ENCODE measurements at places on chromosomes 2 and 18.

DNA sequence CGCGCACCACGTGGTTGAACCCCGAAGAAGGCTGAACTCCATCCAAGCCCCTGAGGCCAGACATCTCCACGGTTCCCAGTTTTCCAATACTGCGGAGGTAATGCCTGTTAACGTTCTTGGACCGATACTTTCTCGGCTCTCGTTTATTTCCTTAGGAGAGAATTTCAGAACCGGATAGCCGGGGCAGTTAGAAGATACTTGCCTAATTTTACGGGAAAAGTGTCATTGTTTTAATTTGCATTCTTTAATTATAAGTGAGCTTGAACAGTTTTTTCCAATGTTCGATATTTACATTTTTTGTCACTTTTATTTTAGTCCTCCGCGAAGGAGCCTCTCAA is 10.2 kb upstream of the KCNG2 start:
- no peak for DNase-seq

DNA sequence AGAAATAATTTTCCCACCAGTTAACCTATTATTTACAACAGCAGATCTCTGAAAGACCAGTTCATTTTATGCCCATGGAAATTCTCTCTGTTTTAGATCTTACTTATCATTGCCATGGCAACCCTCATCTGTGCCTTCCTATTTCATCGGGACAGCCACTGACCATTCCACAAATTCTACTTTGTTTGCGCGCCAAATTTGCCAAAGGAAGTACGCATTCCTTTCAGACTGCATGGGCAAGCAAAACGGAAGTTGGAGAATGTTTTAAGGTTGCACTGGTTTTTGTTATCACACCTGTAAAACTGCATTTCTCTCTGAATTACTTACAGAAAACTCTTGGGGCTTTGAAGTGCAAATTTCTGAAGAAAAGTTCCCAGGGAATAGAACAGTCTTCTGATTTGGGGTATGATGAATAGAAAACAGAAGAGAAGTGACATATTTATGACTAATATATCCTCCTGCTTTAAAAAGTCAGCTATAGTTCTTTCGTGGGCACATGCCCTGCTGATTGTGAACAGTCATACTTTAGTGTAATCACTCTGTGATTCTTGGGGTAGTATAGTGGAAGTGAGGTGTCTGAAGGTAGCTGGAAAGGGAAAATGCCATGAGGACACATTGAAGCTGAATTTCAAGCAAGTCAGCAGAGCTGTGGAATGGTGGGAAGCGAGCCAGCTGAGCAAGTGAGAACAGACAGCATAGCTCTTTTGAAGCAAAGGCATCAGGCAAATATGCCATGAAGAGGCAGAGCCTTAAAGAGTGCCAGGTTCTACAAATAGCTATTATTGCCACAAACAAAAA is 20.9 kb downstream of the NETO1 start:
- no peak for DNase-seq

DNA sequence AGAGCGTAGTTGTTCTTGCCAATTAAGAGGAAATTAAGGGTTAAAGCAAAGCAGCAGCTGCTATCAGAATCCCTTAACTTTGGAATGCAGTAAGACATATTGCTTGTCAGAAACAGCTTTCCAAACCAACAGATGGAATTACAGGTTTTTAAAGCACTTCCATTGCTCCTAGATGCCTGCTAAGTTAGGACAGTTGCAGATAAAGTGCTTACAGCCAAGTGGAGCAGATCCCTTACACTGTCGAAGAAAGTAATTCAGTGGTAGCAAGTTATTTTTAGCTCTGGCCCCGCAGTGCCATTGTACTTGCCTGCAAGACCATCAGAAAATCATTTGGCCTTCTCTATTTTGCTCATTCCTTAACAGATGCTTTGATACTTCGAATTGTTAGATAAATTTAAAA is 5.4 kb downstream of the PDK1 start:
- no peak for DNase-seq

DNA sequence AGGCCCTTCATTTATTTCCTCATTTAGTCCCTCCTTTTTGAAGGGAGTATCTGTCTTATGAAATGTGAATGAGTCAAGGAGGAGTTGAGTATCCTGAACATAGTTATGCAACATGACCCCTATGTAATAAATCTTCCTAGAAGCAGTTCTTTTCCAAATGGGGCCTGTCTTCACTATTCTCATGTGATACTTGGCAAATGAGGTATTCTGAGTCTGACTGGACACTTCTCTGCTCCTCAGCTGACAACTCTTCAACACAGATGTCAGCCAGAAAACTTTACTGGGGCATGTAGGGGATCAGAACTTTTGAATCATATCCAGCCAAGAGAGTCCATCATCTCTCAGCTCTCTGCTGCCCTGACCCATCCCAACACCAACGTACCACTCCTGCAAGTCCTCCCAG is 291.6 kb downstream of the ZNF385B start:
- DNase-seq = no peak

DNA sequence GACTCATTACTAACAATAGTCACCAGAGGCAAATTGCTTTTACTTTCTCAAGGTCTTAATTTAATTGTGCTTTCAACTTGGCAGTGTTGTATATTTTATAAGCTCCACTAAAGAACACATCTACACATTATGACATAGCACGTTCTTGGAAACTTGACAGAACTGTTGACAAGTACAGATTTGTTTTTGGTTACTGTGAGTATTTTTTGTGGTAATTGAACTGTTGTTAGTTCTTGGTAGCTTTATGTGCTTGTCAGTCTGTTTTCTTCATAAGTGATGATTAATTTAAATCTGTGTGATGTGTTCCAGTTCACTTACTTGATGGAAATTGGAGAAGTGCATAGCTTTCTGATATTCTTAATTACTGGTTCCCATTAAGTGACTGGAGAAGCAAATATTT is 63.9 kb downstream of the COMMD1 start:
- DNase-seq = no peak

DNA sequence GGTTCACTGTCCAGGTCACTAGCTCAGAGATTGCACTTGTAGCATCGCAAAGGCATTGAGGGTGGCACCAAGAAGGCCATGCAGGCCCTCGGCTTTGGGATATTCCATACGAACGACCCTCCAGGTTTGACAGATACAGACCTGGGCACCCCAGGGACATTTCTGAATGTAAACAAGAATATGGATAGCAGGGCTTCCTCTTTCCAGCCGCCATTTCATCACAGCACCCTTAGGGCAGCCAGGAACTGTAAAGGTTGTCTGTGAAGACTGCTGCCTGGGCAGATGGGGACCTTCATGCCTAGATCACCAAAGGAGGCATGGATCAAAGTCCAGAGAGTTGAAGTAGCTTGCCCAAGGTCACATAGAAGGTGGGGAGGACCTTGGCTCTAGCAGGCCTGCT is 70.5 kb downstream of the ACTR2 start:
- no peak for DNase-seq

GRCh38 chr2:108013305-108013704 is 27.0 kb downstream of the SLC5A7 start:
- no peak for DNase-seq

- no peak for DNase-seq
Measured at GRCh38 chr2:42895134-42895790, 102.9 kb upstream of the HAAO start.

- DNase-seq = peak; percentile 19
Measured at GRCh38 chr2:174395969-174396630, 570 bp downstream of the SCRN3 start.

- DNase-seq = no peak
Measured at GRCh38 chr2:8320311-8321066, 361.4 kb upstream of the ID2 start.

GRCh38 chr2:9795071-9795470 is 48.2 kb upstream of the TAF1B start:
- no peak for DNase-seq

GRCh38 chr2:3692375-3692774 is 11.0 kb upstream of the DCDC2C start:
- no peak for DNase-seq

DNA sequence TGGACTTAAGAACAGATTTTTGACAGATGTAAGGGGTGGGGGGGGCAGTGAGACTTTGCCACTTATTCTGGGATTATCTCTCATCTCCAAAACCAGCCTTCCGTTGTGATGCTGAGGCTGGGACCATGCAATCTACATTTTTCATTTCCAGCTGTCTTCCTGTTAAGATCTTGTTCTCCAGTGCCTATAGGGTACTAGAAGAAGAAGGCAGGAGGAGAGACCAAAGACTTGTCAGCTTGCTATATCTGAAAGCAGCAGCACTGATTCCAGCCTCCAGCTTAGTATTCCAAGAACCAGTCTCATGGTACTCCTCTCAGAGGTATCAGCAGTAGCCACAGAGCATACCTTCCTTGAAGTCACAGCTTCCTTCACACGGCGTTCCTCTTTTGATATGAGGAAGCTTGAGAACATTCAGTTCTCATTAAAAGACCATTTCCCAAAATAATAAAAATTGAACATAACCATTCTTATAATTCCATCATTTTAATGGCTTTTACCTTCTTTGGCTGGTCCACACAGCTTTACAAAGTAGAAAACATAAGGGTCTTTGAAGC is 49.8 kb downstream of the USP34 start:
- DNase-seq = no peak

- no peak for DNase-seq
Measured at GRCh38 chr2:105411720-105412407, 13.0 kb upstream of the FHL2 start.

- DNase-seq = no peak
Measured at GRCh38 chr2:120442923-120443571, 97.1 kb downstream of the INHBB start.

DNA sequence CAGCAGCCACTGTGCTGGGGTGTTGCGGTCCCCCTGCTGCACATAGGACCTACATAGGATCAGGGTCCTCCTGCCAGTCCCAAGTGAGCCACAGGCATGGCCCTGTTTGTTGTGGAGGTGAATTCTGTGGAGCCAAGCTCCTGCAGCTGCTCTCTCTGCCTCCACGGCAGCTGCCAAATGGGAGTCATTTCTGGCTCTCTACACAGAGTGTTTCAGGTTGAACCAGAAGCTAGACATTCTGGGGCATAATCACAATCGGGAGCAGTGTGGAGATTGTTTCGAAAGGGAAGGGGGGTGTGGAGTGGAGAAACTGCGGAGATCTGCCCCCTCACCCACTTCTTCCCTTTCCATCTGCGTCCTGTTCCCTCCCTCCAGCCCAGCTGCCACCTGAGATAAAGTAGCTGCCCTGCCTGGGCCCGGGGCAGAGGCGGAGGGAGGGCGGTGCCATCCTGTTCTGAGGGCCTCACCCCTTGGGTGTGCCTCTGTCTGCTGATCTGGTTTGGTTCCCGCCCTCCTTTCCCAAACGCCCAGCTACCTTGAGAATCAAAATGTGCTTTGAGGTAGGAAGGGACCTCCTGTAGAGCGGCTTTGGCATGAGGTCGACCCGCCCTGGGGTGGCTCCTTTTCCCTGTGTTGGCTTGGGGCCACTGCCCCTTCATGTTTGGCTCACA is 139.4 kb downstream of the WDSUB1 start:
- DNase-seq = no peak

- no peak for DNase-seq
Measured at GRCh38 chr18:71809711-71810110, 734.4 kb downstream of the CBLN2 start.

DNA sequence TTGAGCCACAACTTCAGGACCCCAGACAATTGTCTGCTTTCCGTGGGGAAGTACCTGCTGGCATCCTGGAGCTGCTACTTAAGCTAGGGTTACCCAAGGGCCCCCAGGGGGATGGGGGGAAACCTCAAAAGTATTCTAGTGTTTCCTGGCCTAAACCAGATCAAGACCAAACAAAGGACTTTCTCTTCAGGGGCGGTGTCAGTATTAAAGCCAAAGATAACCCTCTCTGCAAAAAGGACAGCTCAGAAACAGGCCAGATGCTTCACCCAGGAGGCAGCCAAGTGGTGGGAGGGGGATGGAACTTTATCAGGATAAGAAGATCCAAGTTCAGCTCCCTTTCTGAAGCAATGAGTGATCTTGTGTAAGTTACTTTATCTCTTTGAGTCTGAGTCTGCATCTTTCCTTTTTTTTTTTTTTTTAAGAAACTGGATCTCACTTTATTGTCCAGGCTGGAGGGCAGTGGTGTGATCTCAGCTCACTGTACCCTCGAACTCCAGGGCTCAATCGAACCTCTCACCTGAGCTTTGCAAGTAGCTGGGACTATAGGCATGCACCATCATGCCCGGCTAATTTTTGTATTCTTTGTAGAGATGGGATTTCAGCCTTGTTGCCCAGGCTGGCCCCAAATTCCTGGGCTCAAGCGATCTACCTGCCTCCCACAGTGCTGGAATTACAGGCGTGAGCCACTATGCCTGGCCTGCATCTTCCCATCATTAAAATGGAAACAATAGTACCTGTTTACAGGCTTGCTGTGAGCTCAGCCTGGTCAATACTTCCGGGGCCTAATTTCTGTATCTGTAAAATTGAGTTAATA is 151.8 kb upstream of the PTPRM start:
- DNase-seq = no peak

GRCh38 chr18:46427216-46427995 is 229.6 kb downstream of the LOXHD1 start:
- no peak for DNase-seq

- no peak for DNase-seq
Measured at GRCh38 chr2:62604336-62604735, 98.3 kb upstream of the TMEM17 start.

GRCh38 chr2:237483018-237483731 is 3.9 kb upstream of the MLPH start:
- no peak for DNase-seq

DNA sequence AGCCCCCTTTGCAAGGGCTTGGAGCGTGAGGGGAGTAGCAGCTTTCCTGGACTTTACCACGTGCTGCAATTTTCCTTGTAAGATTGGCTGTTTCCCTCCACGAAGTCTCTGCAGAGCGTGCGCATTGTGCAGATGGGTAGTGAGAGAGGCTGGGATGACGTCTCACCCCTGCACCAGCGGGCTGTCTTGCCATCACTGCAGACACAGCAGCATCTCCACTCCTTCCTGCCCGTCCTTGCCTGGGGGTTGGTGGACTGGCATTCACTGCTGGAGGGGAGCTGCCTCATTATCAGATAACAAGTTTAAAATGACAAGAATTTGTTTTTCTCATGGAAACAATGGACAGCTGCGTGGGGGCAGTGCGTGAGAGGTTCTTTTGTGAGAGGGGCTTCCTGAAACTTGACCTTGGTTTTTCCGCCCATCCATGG is 45.3 kb upstream of the HS6ST1 start:
- no peak for DNase-seq

DNA sequence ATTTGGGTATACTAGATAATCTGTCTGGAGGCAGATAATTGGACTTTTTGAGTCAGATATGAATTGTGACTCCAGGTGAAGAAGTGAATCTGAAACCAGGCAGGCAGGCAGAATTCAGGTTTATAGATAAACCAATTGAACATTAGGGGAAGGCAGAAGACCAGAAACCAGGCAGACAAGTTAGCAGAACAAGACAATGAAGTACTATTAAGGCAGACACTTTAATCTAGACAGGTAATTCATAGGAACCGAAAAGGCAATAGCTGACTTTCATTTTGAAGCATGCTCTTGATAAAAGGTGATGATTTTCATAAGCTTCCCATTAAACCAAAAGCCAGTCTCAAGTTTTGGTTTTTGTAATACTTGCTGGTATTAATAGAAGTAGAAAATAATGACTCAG is 19.3 kb upstream of the SLC4A10 start:
- DNase-seq = no peak

GRCh38 chr2:68850524-68850923 is 20.7 kb downstream of the BMP10 start:
- no peak for DNase-seq

GRCh38 chr2:176280156-176280555 is 10.9 kb downstream of the MTX2 start:
- no peak for DNase-seq

Measured in SW 1271 (cell line).